CD8-positive, alpha-beta memory T cell (primary cell): ENCODE measurements at places on chromosomes 2 and 18. TPM values are rescaled to one million over a fixed set of nuclear protein-coding genes. Genes with fewer than 3 reads are reported as not detected.

DNA sequence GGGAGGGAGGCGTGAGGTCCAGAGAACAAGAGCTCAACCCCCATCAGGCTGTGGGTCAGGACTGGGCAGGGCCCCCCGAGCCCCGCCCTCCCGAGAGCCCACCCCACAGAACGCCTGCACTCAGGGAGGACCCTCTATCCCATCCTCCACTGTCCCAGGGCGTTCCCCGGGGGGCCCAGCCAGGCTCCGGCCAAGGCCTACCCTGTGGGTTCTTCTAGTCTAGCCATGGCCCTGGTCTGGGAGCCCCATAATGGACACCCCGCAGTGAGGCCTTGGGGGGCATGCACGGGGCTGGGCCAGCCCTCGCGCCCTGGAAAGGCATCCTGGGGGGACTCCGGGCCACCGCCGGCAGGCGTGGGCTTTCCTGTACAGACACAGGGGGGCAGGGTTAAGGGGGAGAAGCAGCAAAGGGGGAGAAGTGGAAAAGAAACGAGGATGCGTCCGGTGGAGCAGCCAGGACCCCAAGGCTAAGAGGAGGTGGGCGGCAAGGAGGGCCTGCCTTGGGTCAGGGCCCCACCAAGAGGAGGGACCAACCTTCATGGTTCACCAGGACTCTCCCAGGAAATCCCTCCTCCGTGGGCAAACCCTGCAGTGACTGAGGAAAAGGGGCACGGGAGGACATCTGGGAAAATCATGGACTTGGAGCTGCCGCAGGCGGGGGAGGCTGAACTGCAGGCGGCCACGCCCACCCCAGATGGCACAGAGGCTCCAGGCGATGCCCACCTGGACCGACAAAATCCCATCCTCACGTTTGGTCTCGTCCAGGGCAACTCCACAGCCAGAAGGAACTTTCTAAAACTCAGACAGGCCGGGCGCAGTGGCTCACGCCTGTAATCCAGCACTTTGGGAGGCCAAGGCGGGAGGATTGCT is 2.7 kb upstream of the CROCC2 start:
- no peaks in the 10 kb centered on the region for H3K36me3 ChIP-seq
- no peak for DNase-seq
- H3K27me3 ChIP-seq = no peaks in the 10 kb centered on the region
- H3K27ac ChIP-seq = no peak overlapping the region
- H3K4me3 ChIP-seq = no peak overlapping the region

Gene RIT2
- not detected for total RNA-seq

Gene CPLX4
- not detected for total RNA-seq

DNA sequence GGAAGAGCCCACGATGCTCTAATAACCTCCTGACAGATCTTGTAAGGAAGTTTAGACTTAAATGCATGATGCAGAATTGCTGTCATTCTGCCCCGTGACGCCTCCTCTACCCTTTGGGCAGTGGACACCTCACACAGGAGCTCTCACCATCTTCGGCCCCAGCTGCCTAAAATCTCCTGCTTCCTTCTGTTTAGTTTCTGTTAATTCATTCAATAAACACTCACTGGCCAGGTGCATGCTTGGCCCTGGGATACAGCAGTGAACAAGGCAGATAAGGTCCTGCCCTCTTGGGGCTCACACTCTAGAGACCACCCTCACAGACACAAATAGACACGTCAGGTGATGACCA is 81.1 kb downstream of the SEPTIN10 start:
- no peaks in the 10 kb centered on the region for H3K36me3 ChIP-seq
- H3K4me1 ChIP-seq = no peaks in the 10 kb centered on the region
- H3K27ac ChIP-seq = no peak overlapping the region
- no peak for DNase-seq
- no peak overlapping the region for H3K4me3 ChIP-seq

- no peaks in the 10 kb centered on the region for H3K27me3 ChIP-seq
- H3K4me1 ChIP-seq = no peaks in the 10 kb centered on the region
- peak overlapping the region; percentile 24 for H3K4me3 ChIP-seq
- H3K27ac ChIP-seq = peak overlapping the region; percentile 41
- DNase-seq = no peak
- no peaks in the 10 kb centered on the region for H3K36me3 ChIP-seq
Measured at GRCh38 chr2:224400886-224401632, 848 bp downstream of the FAM124B start.

- no peak overlapping the region for H3K27ac ChIP-seq
- H3K4me1 ChIP-seq = no peaks in the 10 kb centered on the region
- no peaks in the 10 kb centered on the region for H3K36me3 ChIP-seq
- peaks cover 33% of the 10 kb centered on the region for H3K27me3 ChIP-seq
- no peak overlapping the region for H3K4me3 ChIP-seq
Measured at GRCh38 chr2:85748985-85749875, 4.6 kb upstream of the ATOH8 start.

- no peak for DNase-seq
- H3K27me3 ChIP-seq = no peaks in the 10 kb centered on the region
- no peak overlapping the region for H3K4me3 ChIP-seq
- no peak overlapping the region for H3K27ac ChIP-seq
- H3K4me1 ChIP-seq = no peaks in the 10 kb centered on the region
Measured at GRCh38 chr2:168948621-168949212, 47.6 kb downstream of the G6PC2 start.

Gene IL1R2
- total RNA-seq = 1.4 TPM

Gene OXER1
- total RNA-seq = 0.11 TPM

Gene RTP5
- 0.11 TPM for total RNA-seq

GRCh38 chr2:189485146-189485545 is 43.9 kb downstream of the WDR75 start:
- H3K4me3 ChIP-seq = no peak overlapping the region
- H3K36me3 ChIP-seq = no peaks in the 10 kb centered on the region
- peaks cover 7% of the 10 kb centered on the region for H3K27me3 ChIP-seq
- DNase-seq = no peak

DNA sequence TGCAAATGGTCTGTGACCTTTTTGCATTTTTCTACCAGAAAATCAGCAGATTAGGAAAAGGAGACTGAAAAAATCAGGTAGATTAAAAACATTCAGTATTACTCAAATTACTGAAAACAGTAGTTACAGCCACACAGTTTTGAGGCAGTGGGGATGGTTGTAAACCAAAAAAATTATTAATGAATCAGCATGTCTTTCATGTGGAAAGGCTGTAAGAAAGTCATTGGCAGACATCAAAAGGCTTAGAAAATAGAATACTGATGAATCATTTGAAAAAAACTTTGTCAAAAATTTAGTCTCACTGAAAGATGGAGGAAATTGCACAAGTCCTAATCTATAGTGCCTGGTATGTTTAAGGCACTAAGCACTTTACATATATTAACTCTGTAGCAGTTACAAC is 133.9 kb upstream of the GCFC2 start:
- no peaks in the 10 kb centered on the region for H3K27me3 ChIP-seq
- no peak for DNase-seq
- H3K36me3 ChIP-seq = no peaks in the 10 kb centered on the region
- no peaks in the 10 kb centered on the region for H3K4me1 ChIP-seq
- no peak overlapping the region for H3K4me3 ChIP-seq

Gene UNC80
- not detected for total RNA-seq

DNA sequence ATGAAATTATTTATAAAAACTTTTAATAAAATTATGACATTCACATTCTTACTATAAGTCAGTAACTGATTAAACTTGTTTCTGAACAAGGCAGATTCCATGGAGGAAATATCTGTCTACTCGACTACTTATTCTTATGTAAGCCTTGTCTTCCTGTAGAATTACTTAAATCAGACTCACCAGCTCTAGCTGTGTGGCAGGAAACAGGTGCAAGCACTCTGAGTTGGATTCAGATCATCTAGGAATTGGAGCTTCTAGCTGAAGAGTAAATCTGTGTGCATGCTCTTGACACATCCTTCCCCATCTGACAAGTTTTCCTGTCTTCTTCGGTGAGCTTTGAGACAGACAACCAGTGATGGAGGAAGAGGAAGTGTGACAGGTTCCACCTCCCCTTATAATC is 284.7 kb downstream of the TRIB2 start:
- no peak for DNase-seq
- no peaks in the 10 kb centered on the region for H3K4me1 ChIP-seq
- no peak overlapping the region for H3K27ac ChIP-seq
- no peak overlapping the region for H3K4me3 ChIP-seq
- no peaks in the 10 kb centered on the region for H3K27me3 ChIP-seq

DNA sequence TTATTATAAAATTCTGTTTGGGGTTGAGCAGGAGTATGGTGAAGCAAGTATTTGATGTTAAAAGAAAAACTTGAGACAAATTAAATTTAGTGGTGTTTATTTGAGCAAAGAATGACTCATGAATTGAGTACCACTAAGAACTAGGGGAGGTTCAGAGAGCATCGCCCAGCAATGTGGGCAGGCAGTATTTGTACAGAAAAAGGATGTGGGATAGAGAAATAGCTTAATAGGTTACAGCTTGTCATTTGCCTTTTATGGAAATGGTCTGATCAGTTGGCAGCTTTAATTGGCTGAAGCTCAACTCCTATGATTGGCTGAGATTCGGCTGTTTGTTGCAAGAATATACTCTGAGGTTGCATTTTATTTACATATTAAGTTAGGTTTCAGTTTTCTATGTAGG is 68.2 kb downstream of the LRATD1 start:
- H3K4me3 ChIP-seq = no peak overlapping the region
- H3K36me3 ChIP-seq = no peaks in the 10 kb centered on the region
- no peak for DNase-seq
- H3K27me3 ChIP-seq = no peaks in the 10 kb centered on the region
- H3K4me1 ChIP-seq = no peaks in the 10 kb centered on the region
- H3K27ac ChIP-seq = no peak overlapping the region

DNA sequence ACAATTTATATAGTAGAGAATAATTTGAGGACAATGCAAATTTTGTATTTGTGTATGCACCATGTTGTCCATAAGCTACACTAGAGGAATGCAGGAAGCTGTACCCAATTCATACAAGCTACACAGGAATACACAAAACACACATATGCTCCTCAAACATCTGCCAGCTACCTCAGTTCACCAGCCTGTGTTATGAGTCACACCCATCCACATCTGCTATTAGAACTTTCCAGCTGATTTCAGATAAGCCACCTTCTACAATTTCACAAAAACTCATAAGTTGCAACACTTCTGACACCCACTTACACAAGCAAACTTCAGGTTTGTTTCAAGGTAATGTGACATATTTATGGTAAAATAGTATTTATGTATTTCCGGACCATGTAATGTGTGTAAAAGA is 438.9 kb downstream of the SATB2 start:
- H3K27ac ChIP-seq = no peak overlapping the region
- DNase-seq = no peak
- H3K27me3 ChIP-seq = no peaks in the 10 kb centered on the region
- H3K36me3 ChIP-seq = no peaks in the 10 kb centered on the region
- no peak overlapping the region for H3K4me3 ChIP-seq

GRCh38 chr18:1499265-1499664 is 594.6 kb downstream of the ADCYAP1 start:
- no peaks in the 10 kb centered on the region for H3K36me3 ChIP-seq
- H3K4me1 ChIP-seq = no peaks in the 10 kb centered on the region
- no peak overlapping the region for H3K27ac ChIP-seq
- no peak for DNase-seq

Gene CDH19
- total RNA-seq = not detected

- no peaks in the 10 kb centered on the region for H3K27me3 ChIP-seq
- H3K36me3 ChIP-seq = no peaks in the 10 kb centered on the region
- no peak overlapping the region for H3K4me3 ChIP-seq
- no peak overlapping the region for H3K27ac ChIP-seq
- no peak for DNase-seq
- no peaks in the 10 kb centered on the region for H3K4me1 ChIP-seq
Measured at GRCh38 chr2:30394096-30394495, 53.0 kb upstream of the LCLAT1 start.

DNA sequence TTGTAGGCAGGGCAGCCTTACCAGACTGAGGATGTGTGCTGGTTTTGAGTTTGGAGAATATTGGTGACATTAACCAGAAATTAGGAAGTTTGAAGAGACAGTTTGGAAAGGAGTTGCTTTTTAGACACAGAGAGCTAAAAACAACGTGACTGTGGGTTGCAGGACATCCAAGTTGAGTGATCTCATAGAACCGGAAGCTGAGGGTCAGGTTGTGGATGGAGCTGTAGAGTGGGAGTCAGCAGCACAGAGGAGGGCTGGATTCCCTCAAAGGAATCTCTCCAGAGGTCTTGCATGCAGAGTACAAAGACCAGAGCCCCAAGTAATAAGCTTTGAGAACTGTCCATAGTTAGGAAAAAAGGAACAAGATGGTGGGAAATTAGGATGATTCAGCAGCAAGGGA is 9.3 kb downstream of the MAPRE3 start:
- no peaks in the 10 kb centered on the region for H3K36me3 ChIP-seq
- no peak overlapping the region for H3K27ac ChIP-seq
- H3K27me3 ChIP-seq = no peaks in the 10 kb centered on the region
- H3K4me3 ChIP-seq = no peak overlapping the region

- no peaks in the 10 kb centered on the region for H3K27me3 ChIP-seq
- no peak overlapping the region for H3K4me3 ChIP-seq
- no peak for DNase-seq
- H3K36me3 ChIP-seq = no peaks in the 10 kb centered on the region
Measured at GRCh38 chr2:169716238-169716886, 17.3 kb upstream of the KLHL23 start.

GRCh38 chr2:235546151-235546435 is 52.2 kb downstream of the AGAP1 start:
- H3K36me3 ChIP-seq = no peaks in the 10 kb centered on the region
- no peak for DNase-seq
- no peaks in the 10 kb centered on the region for H3K27me3 ChIP-seq
- H3K4me1 ChIP-seq = no peaks in the 10 kb centered on the region

Gene EPB41L3
- total RNA-seq = 1.8 TPM

GRCh38 chr2:128727914-128728313 is 409.2 kb upstream of the HS6ST1 start:
- H3K4me1 ChIP-seq = no peaks in the 10 kb centered on the region
- DNase-seq = no peak
- no peak overlapping the region for H3K27ac ChIP-seq
- H3K27me3 ChIP-seq = no peaks in the 10 kb centered on the region
- H3K4me3 ChIP-seq = no peak overlapping the region

GRCh38 chr2:69166812-69167468 is 154.0 kb downstream of the ANTXR1 start:
- no peaks in the 10 kb centered on the region for H3K4me1 ChIP-seq
- H3K27me3 ChIP-seq = peaks cover 3% of the 10 kb centered on the region
- no peaks in the 10 kb centered on the region for H3K36me3 ChIP-seq
- no peak overlapping the region for H3K4me3 ChIP-seq
- no peak for DNase-seq

Gene ADCYAP1
- total RNA-seq = not detected

- no peak overlapping the region for H3K27ac ChIP-seq
- DNase-seq = no peak
- no peak overlapping the region for H3K4me3 ChIP-seq
- H3K27me3 ChIP-seq = no peaks in the 10 kb centered on the region
- H3K36me3 ChIP-seq = peaks cover 3% of the 10 kb centered on the region
Measured at GRCh38 chr18:8620845-8621244, 11.6 kb downstream of the RAB12 start.

DNA sequence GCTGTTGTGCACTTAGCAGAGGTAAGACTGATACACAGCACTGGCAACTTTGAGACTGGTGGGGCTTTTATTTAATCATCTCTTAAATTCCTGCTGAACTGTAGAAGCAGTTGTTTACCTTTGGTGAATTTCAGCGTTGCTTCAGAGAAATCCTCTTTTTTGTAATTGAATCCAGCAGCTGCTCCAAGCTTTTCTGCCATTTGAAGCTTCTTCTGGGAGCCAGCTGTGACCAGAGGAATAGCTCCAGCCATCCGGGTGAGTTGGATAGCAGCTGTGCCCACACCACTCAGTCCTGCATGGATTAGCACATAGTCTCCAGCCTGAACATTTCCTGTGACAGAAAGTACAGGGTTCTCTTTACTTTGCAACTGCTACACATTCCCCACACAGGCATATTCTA is 3.9 kb downstream of the TP53I3 start:
- no peak for DNase-seq
- H3K4me3 ChIP-seq = no peak overlapping the region
- no peaks in the 10 kb centered on the region for H3K36me3 ChIP-seq
- H3K27me3 ChIP-seq = no peaks in the 10 kb centered on the region
- peaks cover 25% of the 10 kb centered on the region for H3K4me1 ChIP-seq
